A673 (cell line): ENCODE measurements at places on chromosomes 11 and 22. TPM values are rescaled to one million over a fixed set of nuclear protein-coding genes. Genes with fewer than 3 reads are reported as not detected.

RRM1 gene
- 173 and 184 TPM in 2 replicates for total RNA-seq

RIMBP3C gene
- total RNA-seq: 1.8 and 1.9 TPM in 2 replicates

- peaks cover 12% of the 10 kb centered on the region for H3K27me3 ChIP-seq
- H3K4me3 ChIP-seq: no peak overlapping the region
- DNase-seq: no peak
- H3K4me1 ChIP-seq: peaks cover 8% of the 10 kb centered on the region
These were observed 5.3 kb upstream of the PRDM11 start for GRCh38 chr11:45141171-45141570.

CYP2D6 gene
- total RNA-seq: 2.4 and 2.8 TPM in 2 replicates
